Naive B cell (primary cell): ENCODE measurements at places on chromosomes 7 and 10. TPM values are rescaled to one million over a fixed set of nuclear protein-coding genes. Genes with fewer than 3 reads are reported as not detected.
A peak's percentile ranks its signal among the peaks of the same experiment; 100 is the strongest.

GRCh38 chr10:114624951-114625780, 32.9 kb downstream of the ABLIM1 start:
- DNase-seq, result no peak

- DNase-seq, result no peak
Observed at GRCh38 chr10:117186832-117187615, 10.3 kb upstream of the KCNK18 start.

DNAJC12 gene
- not detected for polyA plus RNA-seq

DNA sequence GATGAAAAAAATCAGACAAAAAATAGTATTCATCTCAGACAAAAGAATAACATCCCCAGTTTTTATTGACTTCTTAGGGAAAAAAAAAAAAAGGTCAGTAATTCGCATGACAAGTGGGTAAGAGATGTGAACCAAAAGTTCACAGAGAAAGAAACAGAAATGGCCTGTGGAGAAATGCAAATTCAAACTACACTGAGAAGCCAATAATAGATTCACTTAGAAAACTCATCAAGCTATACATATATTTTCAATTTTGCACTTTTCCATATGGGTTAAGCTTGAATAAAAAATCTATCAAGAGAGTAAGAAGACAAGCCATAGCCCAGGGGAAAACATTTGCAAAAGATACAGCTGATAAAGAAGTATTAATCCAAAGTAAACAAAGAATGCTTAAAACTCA, 28.0 kb downstream of the HERC4 start:
- no peak for DNase-seq

GRCh38 chr7:28998105-28998504, 40.0 kb upstream of the TRIL start:
- no peak for DNase-seq

DNA sequence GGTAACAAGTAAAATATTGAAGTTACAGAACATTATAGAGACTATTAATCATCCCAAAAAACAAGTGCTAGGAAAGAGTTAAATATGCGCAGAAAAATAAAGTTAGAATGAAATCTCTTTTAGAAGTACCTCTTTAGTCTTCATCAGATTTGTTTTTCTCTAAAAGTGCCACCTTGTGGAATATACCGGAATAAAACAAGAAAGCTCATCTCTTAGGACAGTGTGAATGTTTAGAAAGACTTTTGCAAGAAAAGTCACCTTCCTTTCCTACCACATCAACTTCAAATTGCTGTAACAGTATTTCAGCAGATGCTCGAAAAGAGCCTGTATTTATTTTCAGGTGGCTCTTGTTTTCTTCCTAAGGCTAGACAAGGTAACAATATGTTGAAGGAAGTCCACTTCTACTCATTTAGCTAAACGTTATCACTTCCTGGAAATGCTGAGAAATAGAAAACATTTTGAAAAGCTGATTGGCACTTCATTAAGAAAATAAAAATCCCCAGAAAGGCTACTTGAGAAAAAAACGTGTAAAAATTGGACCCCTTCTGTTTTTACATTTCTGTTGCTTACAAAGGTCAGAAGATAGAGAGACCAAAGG, 19.8 kb upstream of the FAM133B start:
- no peak for DNase-seq

- DNase-seq, result no peak
Observed at GRCh38 chr7:74084722-74085578, 1.3 kb downstream of the LIMK1 start.

DNA sequence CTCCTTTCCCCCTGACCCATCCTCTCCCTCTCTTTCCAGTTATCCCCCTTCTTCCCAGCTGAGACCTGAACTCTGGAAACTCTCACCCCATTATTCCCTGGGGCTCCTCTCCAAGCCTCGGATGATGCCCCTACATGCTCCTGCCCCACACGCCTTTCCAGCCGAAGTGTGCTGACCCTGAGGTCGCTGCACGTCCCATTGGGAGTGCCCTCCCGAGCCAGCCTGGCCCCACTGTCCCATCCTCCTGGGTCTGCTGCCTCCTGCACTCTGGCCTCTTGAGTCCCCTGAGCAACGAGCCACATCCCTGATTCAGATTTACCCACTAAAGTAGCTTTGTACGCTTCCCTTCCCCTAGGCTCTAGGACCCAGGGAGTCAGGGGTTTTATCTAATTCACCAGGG, 87.4 kb downstream of the TCERG1L start:
- no peak for DNase-seq

DNA sequence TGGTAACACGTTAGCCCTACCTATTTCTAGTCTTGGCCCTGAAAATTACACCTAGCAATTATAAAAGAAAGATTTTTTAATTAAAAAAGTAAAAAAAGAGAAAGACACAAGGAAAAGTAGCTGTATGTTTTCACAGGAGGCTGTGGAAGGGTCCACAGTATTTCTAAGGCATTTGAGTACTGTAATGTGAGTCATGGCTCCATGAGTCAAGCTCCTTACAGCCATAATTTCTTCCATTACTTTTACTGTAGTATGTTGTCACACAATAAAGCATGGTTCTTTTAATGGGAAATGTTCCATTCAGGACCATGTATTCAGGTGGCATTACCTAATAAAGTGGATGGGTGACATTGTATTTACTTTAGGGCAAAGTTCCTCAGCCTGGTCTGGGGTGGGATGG, 113.4 kb downstream of the GPR37 start:
- DNase-seq, result no peak

LUC7L2 gene
- polyA plus RNA-seq, result 66.7 TPM

DNA sequence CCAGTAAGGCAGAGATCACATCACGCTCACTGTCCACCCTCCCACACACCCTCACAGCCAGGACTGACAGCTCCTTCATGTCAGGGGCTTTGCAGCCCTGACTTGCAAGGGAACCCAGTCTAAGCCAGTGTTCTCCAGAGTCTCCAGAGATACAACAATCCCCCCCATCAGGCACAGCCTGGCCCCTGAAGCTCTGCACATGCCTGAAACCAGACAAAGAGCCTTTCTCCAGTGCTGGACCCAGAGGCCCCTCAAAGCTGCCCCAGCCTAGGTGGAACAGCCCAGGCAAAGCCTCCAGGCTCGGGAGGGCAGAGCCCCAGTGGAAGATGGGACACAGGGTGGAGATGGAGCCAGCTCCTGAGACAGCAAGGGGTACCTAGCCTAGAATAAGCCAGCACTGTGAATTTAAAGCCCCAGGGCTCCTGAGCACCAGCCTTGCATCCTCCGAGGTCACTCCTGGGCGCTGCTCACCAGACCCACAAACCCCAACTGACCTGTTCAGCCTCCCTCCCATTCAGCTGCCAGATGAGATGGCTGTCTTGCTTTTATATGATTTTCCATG, 50.2 kb downstream of the GRID1 start:
- DNase-seq, result no peak

- DNase-seq, result no peak
Observed at GRCh38 chr7:101699399-101699798, 70.3 kb upstream of the MYL10 start.

OR2A12 gene
- not detected for polyA plus RNA-seq

HYAL4 gene
- polyA plus RNA-seq, result not detected

DNA sequence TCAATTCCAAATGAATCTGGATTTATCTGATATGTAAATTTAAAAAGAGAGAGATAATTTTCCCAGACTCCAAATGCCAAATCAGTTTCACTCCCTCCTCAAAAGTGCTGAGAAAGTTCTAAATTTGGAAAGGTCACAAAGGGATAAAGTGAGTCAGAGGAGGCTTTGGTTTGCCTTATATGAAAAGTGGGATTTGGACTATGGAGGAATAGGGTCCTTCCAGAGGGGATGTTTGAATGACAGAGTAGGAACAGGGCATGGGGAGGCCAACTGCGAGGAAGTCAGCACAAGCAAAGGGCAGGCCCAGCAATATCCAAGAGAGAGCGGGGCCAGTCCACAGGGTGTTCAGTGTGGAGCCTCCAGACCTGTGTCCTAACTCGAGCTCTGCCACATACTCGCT, 9.8 kb upstream of the FAS start:
- DNase-seq, result no peak

- no peak for DNase-seq
Observed at GRCh38 chr7:155618708-155619633, 25.5 kb upstream of the RBM33 start.

ELFN1 gene
- polyA plus RNA-seq, result not detected

ATAD1 gene
- polyA plus RNA-seq, result 32.2 TPM

DNA sequence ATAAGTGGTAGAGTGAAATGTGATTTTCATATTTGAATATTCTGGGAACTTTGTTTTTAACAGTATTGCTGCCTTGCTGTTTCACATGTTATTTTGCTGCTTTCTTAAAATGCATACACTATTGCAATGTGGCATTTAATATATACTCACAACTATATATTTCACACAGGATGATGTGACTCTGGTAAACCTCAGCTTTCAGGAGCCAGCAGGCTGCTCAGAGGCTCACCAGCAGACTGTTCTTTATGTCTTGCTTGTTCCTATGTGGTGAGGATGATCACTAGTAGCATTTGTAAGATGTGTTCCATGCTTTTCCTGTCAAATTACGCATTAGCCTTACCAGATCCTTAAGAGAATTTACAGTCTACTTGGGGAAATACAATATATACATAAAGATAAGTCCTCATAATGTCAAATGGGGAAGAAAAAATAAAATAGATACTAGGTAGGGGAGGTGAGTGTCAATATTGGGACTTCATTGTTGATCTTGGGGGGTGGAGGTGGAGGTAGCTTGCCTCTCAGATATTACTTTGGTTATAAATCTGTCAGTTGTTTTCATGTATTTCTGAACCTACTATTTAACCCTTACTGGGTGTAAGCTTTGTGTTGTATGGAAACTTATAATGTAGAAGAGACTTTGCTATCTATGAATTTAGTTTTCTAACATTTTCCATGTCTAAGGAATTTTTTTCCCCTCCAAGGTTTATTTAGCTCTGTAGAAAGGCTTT, 8.4 kb downstream of the GNAI1 start:
- no peak for DNase-seq

GRCh38 chr7:151754142-151754590, 122.7 kb downstream of the PRKAG2 start:
- DNase-seq, result peak; percentile 9

DNA sequence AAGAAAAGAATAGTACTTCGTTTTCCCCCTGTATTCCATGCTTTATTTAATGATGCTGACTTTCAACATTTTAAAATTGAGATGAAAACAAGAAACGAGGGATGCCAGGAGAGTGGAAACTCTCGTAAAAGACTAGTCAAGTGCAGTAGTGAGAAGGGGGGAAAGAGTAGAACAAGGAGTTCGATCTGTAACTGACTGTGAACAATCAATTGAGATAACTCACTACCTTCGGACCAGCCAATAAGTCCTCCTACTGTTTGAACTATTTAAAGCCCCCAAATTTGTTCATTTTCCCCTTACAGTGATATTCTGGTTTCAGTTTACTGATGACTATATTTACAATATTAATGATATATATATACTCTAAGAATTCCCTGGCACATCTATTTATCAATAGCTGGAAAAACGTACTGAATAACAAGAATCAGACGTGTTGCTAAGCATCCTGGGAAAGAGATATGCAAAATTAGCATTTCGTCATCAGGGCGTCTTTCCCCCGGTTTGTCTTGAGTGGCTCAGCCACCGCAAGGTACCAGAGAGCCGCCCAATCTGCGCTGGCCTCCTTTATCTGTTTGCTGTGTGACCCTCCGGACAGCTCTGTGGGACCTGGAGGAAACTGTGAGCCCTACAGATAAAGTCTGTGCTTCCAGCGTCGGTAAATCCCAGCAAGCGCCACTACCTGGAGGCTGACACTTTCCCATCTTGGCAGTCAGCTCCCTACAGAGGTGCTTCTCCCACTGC, 41.1 kb downstream of the PDIA4 start:
- DNase-seq, result peak; percentile 85

HGF gene
- polyA plus RNA-seq, result not detected
